Endothelial cell (in vitro differentiated cells): ENCODE measurements at places on chromosomes 3 and 15.
A peak's percentile ranks its signal among the peaks of the same experiment; 100 is the strongest.

DNA sequence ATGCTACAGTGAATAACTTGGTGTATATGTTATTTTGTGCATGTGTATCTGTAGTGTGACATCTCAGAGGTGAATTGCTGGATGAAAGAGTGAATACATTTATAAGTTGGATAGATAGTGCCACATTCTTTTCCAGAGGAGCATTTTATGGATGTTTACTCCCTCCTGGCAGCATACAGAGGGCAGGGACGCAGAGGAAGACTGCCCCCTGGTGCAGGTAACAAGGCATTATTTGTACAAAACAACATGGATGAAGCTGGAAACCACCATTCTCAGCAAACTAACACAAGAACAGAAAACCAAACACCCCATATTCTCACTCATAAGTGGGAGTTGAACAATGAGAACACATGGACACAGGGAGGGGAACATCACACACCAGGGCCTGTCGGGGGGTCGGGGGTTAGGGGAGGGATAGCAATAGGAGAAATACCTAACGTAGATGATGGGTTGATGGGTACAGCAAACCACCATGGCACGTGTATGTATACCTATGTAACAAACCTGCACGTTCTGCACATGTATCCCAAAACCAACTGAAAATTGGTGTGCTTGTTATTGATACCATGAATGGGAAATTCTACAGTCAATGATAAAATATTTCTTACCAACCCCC is 57.9 kb upstream of the CTXND1 start:
- DNase-seq = peak; percentile 42
- H3K27ac ChIP-seq = no peak overlapping the region
- peaks cover 2% of the 10 kb centered on the region for H3K4me1 ChIP-seq
- no peak overlapping the region for H3K4me3 ChIP-seq
- H3K36me3 ChIP-seq = no peaks in the 10 kb centered on the region

GRCh38 chr3:193853511-193854219 is 260.7 kb downstream of the OPA1 start:
- no peaks in the 10 kb centered on the region for H3K36me3 ChIP-seq
- H3K27me3 ChIP-seq = peaks cover 4% of the 10 kb centered on the region
- no peak overlapping the region for H3K4me3 ChIP-seq
- peaks cover 36% of the 10 kb centered on the region for H3K4me1 ChIP-seq
- peak overlapping the region; percentile 73 for H3K27ac ChIP-seq

- no peaks in the 10 kb centered on the region for H3K4me1 ChIP-seq
- no peak overlapping the region for H3K27ac ChIP-seq
- H3K27me3 ChIP-seq = peaks cover 3% of the 10 kb centered on the region
- H3K4me3 ChIP-seq = no peak overlapping the region
Measured at GRCh38 chr15:65244638-65245037, 33.4 kb upstream of the CILP start.

DNA sequence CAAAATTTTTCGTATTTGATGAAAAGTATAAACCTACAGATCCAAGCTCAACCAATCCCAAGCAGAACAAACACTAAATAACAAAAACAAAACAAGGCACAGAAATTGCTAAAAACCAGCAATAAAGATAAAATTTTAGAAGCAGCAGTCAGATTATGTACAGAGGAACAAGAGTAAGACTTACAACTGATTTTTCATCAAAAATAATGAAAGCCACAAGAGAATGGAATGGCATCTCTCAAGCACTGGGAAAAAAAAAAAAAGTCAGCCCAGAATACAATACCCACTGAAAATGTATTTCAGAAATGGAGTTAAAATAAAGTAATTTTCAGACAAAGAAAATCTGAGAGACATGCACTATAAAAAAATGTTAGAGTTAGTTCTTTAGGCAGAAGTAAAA is 27.0 kb downstream of the GPR156 start:
- H3K36me3 ChIP-seq = no peaks in the 10 kb centered on the region
- H3K4me1 ChIP-seq = no peaks in the 10 kb centered on the region
- peaks cover 3% of the 10 kb centered on the region for H3K27me3 ChIP-seq
- no peak for DNase-seq

DNA sequence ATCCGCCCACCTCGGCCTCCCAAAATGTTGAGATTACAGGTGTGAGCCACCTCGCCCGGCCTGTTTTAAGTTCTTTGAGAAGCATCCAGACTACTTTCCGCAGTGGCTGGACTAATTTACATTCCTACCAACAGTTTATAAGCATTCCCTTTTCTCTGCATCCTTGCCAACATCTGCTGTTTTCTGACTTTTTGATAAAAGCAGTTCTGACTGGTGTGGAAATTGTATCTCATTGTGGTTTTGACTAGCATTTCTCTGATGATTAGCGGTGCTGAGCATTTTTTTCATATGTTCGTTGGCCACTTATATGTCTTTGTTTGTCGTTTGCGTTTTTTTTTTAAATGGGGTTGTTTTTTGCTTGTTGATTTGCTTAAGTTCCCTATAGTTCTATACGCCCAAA is 208.4 kb upstream of the DPPA4 start:
- no peak for DNase-seq
- H3K4me1 ChIP-seq = no peaks in the 10 kb centered on the region
- H3K36me3 ChIP-seq = no peaks in the 10 kb centered on the region
- H3K4me3 ChIP-seq = no peak overlapping the region

- H3K4me3 ChIP-seq = no peak overlapping the region
- peaks cover 5% of the 10 kb centered on the region for H3K27me3 ChIP-seq
- H3K27ac ChIP-seq = no peak overlapping the region
- peaks cover 2% of the 10 kb centered on the region for H3K4me1 ChIP-seq
Measured at GRCh38 chr3:72079369-72079872, 294.5 kb upstream of the PROK2 start.

- no peak overlapping the region for H3K27ac ChIP-seq
- no peaks in the 10 kb centered on the region for H3K27me3 ChIP-seq
- DNase-seq = no peak
- H3K36me3 ChIP-seq = no peaks in the 10 kb centered on the region
- no peak overlapping the region for H3K4me3 ChIP-seq
Measured at GRCh38 chr3:127719369-127719768, 46.6 kb downstream of the ABTB1 start.

DNA sequence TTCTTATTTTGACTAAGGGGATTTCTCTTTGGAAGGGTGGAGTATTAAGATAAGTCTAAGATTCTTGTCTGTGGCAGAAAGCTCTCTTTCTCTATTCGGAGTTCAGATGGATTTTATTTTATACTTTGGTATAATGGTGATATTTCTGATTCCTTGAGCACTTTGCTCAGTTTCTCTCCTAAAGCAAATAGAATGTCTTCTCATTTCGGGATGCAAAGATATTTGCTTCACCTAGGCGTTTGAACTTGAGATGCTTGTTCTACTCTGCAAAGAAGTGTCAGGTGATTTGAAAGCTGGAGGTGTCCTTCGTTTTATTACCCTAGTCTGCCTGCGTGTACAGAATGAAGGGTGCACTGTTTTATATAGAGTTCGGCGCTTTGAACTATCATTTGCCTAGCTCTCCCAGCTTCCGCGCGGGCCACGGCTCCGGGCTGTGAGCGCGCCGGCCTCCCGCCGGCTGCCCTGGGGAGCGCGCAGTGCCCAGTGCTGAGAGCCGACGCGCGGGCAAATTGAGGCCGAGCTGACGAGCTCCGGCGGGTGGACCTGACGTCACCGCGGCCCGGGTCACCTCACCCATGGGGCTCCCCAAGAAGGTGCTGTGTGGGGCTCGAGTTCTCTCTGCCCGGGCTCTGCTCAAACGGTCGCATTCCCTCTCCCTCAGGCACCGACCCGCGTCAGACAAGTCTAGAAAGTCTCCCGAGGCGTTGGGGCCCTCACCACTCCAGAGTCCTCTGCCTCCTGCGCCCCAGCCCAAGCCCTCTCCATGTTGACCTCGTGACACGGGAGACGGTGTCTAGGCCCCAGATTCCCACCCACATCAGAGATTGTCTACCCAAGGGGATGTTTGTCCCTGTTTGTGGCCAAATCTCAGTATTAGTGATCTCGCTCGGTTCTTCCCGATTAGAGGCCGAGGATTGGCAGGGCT is 7.5 kb downstream of the SOX2 start:
- peaks cover 18% of the 10 kb centered on the region for H3K27me3 ChIP-seq
- H3K36me3 ChIP-seq = peaks cover under 1% of the 10 kb centered on the region
- H3K4me1 ChIP-seq = peaks cover 23% of the 10 kb centered on the region
- H3K4me3 ChIP-seq = no peak overlapping the region
- no peak for DNase-seq

- no peaks in the 10 kb centered on the region for H3K27me3 ChIP-seq
- no peak for DNase-seq
- H3K36me3 ChIP-seq = no peaks in the 10 kb centered on the region
- H3K27ac ChIP-seq = no peak overlapping the region
Measured at GRCh38 chr3:175258763-175259162, 399.6 kb downstream of the NAALADL2 start.

GRCh38 chr3:142088522-142088921 is 60.8 kb downstream of the TFDP2 start:
- H3K4me1 ChIP-seq = no peaks in the 10 kb centered on the region
- no peak overlapping the region for H3K27ac ChIP-seq
- peaks cover 1% of the 10 kb centered on the region for H3K27me3 ChIP-seq
- H3K4me3 ChIP-seq = no peak overlapping the region

GRCh38 chr15:70035051-70035718 is 62.5 kb downstream of the TLE3 start:
- H3K27me3 ChIP-seq = no peaks in the 10 kb centered on the region
- no peak overlapping the region for H3K27ac ChIP-seq
- no peak for DNase-seq
- H3K36me3 ChIP-seq = no peaks in the 10 kb centered on the region

DNA sequence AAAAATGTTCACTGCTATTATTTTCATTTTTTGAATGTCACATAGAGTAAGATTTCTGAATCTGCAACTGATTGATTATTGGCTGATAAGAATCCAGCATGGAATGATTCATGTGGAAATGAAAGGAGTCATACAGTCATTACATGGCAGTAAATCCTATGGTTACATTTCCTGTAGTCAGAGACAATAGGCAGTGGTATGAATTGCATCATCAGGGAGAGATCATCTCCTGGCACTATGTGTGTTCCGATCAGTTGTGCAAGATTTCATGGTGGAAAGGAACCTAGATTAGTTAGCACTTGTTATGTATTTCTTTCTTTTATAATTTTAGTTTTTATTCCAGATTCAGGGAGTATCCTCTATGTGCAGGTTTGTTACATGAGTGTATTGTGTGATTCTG is 38.8 kb downstream of the SLC12A1 start:
- no peak overlapping the region for H3K27ac ChIP-seq
- DNase-seq = no peak
- H3K4me1 ChIP-seq = no peaks in the 10 kb centered on the region

DNA sequence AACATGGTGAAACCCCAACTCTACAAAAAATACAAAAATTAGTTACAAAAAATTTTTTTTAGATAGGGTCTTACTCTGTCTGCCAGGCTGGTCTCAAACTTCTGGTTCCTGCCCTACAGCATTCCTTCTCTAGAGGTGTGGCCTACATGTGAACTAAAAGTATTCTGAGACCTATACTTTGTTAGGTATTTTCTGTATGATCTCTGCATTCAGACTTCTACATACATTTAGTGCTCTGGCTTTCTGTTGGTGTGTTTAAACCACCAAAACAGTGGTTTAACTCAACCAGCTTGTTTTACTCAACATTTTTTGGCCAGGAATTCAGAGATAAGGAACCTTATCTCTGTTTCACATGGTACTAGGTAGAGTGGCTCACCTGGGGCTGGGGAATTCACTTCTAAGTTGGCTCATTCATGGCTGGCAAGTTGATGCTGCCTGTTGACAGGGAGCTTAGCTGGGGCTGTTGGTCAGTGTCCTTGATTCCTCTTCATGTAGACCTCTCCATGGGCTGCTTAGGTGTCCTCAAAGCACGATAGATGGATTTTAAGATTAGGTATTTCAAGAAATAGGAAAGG is 41.4 kb upstream of the BSN start:
- no peak for DNase-seq
- H3K27me3 ChIP-seq = peaks cover 3% of the 10 kb centered on the region
- H3K4me1 ChIP-seq = no peaks in the 10 kb centered on the region
- H3K27ac ChIP-seq = no peak overlapping the region
- H3K36me3 ChIP-seq = peaks cover 16% of the 10 kb centered on the region

- no peak overlapping the region for H3K27ac ChIP-seq
- H3K27me3 ChIP-seq = no peaks in the 10 kb centered on the region
- no peak overlapping the region for H3K4me3 ChIP-seq
- H3K36me3 ChIP-seq = no peaks in the 10 kb centered on the region
Measured at GRCh38 chr3:179969525-179969924, 67.2 kb downstream of the PEX5L start.
